Stimulated activated CD4-positive, alpha-beta T cell treated with anti-CD3 and anti-CD28 coated beads, Interleukin-2, amount 100 ng/mL, for 24 hours (primary cell): ENCODE measurements at places on chromosomes 5 and 9.

DNA sequence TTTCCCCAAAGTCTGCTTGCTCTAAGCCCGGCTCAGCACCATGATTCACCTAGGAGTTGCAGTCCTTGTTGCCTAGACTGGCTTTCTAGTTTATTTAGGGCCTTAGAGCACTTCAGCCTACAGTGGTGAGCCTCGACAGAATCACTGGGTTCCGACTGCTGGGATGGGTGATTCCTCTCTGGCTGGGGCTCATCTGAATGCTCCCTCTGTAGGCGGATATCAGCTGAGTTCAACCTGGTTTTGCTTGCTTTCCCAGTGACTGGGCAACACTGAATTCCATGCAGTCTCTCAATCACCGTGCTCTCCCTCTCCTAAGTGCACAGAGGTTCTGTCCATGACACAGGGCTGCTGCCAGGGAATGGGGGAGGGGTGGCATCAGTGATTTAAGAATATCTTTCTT, 54.1 kb downstream of the OSMR start:
- DNase-seq, result no peak

GRCh38 chr5:153953411-153953810, 85.3 kb downstream of the FAM114A2 start:
- no peak for DNase-seq

DNA sequence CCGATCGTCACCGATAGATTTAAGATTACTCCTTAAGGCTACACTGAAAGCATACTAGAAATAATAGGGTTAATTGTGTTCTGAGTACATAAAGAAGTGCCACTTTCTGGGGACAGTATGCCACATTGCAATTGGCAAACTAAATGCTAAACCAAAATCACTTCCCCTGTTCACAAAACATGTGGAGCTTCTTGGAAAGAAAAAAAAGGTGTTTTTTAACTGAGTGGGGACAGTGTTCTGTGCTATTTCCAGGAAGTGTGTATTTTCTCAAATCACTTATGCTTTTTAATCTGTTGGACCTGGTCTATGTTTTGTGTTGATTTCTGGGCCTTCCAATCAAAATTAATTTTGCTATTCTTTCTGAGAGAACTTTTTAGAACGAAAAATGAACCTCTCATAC, 149.3 kb upstream of the MPDZ start:
- DNase-seq, result no peak

- no peak for DNase-seq
Measured at GRCh38 chr9:108994695-108995094, 18.6 kb downstream of the CTNNAL1 start.

DNA sequence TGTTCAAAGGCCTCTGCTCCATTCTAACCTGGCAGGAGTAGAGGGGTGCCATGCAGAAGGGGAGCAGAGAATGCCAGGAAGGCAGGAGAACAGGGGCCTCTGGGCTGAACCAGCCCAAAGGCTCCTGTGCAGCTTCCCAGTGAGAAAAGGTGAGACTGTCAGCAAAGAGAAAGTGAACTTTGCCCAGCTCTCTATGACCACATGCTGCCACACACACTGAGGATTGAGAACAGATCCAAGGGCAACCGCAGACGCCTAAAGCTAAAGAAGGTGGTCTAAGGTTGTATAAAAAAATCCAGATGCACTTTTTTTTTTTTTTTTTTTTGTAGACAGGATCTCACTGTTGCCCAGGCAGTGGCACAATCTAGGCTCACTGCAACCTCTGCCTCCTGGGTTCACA, 51.4 kb downstream of the ALDH7A1 start:
- DNase-seq, result no peak

- DNase-seq, result no peak
Measured at GRCh38 chr5:86565197-86565789, 52.4 kb upstream of the COX7C start.

GRCh38 chr9:114282507-114282906, 40.4 kb upstream of the ORM1 start:
- DNase-seq, result no peak

DNA sequence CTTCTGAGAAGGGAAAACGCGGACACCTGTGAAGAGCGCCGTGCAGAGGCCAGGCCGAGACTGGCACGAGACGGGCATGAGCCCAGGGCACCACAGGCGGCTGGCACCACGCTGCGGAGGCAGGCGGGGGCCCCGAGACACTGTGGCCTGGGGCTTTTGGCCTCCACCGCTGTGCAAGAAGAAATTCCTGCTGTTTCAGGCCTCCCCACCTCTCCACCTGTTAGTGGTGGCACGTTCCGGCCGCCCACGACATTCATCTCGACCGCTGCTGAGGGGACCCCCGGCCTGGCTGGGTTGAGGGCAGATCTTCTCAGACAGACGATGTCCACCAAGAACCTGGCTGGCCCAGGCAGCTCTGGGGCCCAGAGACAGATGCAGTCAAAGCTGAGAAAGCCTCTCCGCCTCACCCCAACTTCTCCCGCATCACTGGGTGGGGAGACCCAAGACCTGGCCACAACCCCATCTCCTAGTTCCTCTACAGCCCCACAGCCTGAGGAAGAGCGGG, 11.5 kb downstream of the NACC2 start:
- no peak for DNase-seq

DNA sequence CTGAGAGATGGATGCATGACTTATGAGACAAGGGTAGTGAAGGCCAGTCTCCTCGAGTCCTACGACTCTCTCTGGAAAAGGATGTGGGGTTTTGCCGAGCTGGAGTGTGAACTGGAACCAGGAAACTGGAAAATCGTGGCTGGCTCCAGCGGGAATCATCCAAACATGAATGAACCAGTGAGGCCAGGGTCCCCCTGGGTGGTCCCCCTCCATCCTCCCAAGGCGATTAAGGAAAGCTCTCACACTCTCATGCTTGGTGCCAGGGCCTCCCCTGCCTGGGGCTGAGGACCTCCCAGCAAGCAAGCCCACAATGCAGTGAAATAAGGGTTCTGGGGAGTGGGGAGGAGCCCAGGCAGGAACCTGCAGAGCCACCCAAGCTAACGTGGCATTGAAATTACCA, 9.6 kb upstream of the AMBP start:
- DNase-seq, result no peak

GRCh38 chr9:127380479-127380878, 16.5 kb upstream of the SLC2A8 start:
- no peak for DNase-seq

GRCh38 chr5:59517926-59518585, 375.5 kb downstream of the PDE4D start:
- DNase-seq, result no peak

- DNase-seq, result no peak
Measured at GRCh38 chr9:126775926-126776325, 28.9 kb upstream of the ZBTB43 start.

- no peak for DNase-seq
Measured at GRCh38 chr5:179816796-179817469, 3.8 kb upstream of the SQSTM1 start.

DNA sequence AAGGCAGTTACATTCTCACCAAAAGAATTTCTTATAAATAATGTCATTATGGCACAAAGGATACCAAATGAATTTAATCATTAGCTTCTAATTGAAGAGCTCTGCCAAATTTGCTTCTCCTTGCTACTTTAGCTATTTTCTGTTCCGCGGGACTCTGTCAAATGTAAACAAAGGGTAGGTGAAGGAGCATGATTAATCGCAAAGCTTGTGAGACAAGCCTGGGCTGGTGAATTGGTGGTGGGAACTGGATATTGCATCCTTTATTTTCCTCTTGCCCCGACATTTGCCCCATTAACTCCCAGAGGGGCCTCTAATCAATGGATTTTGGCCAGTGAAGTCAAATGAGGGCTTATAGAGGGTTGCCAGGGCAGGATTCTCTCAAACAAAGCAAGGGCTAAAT, 234.2 kb upstream of the RFX3 start:
- no peak for DNase-seq

GRCh38 chr5:172110921-172111851, 76.8 kb downstream of the STK10 start:
- peak; percentile 86 for DNase-seq

DNA sequence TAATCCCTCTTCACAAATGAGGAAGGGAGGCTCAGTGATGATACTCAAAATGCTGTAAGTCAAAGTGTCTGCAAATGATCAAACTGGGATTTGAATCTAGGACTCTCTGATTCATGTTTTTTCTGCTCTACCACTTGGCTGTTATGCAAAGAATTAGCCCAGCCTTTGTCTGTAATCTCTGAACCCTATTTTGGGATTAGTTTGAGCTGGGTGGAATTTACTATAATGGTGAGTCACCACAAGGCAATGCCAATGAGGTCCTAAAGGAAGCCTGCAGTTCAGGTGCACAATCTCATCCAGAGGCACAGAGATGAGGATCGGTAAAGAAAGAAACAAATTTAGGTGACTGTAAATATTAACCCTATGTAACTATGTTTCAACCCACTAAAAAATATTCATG, 29.2 kb downstream of the RFK start:
- no peak for DNase-seq

- DNase-seq, result no peak
Measured at GRCh38 chr9:100372648-100373047, 19.9 kb upstream of the TEX10 start.

DNA sequence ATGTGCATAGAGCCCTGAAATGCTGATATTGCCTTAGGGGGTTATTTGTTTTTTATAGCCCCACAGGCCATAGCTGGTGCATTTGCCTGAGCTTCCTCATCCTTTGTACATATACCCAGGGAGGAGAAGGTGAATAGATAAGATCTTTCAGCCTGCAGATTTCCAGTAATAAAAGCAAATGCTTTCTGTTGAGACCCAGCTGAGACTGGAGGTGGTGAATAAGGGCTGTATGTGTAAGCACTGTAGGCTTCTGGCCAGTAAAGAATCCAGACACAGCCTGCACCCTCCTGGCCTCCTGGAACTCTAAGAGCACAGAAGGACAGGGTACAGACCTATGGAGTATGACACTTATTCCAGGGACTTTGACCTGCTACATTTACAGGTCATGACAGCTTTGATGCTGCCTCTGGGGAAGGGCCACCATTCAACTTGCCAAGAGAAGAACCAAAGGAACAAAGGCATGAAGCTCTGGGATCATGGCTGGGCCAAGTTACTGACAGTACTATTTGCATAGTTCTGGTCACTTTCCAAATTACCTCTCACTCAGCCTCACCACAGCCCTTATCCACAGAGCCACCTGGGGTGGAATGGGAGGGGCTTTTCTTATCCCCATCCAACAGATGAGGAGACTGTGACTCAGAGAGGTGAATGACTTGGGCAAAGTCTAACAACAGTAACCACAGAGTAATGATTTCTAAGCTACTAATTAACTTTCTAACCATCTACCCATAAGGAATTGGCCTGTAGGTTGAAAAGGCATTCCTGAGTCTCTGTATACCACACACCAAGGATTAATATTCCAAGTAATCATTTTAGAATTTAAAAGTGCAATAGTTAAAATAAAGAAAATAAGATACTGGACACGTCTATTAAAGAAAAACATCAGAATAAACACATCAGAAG, 604.5 kb upstream of the KLF4 start:
- no peak for DNase-seq
